Activated CD4-positive, alpha-beta T cell treated with anti-CD3 and anti-CD28 coated beads, Interleukin-2, amount 50 U/mL, for 1 hour (primary cell): ENCODE measurements at places on chromosomes 16 and 17.
A peak's percentile ranks its signal among the peaks of the same experiment; 100 is the strongest.

GRCh38 chr17:65572581-65573281 lies 11.3 kb upstream of the AXIN2 start:
- DNase-seq, result no peak

DNA sequence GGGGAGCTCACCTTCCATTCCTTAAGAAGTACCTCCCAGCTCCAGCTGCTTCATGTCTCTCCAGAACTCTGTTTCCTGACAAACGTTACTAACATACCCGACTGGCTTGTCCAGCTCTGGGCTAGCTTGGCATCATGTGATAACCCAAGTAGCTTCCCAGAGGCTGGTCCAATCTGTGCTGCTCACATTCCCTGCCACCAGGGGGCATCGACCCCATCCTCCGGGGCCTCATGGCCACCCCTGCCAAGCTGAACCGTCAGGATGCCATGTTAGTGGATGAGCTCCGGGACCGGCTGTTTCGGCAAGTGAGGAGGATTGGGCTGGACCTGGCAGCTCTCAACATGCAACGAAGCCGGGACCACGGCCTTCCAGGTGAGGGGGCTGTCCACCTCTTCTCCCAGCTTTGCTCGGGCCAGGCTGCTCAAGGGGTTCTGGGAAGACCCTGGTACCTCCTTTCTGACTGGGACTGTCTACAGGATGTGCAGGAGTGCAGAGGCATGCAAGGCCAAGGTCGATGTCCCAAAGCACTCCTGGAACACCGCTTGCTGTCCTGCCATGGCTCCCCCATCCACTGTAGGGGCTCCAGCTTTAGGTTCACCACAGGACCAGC lies 7.6 kb downstream of the EPX start:
- DNase-seq, result peak; percentile 54

DNA sequence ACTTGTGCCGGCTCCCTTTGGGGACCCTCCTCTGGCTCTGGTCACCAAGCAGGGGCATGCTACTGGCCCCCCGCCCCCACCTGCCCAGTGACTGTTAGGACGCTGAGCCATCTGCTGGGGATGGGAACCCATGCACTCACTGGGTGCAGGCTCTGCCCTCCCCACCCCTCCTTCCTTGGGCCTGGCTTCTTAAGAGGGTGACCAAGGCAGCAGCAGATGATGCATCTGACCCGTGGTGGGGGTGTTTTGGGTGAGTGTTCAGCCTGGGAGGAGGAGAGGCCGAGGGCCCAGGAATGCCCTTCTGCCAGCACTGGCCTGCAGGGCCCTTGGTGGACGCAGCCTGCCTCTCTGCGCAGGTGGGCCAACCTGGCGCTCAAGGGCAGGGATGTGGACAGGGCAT lies 19.2 kb upstream of the MTSS2 start:
- DNase-seq, result no peak

GRCh38 chr16:10009684-10010083 lies 172.5 kb downstream of the GRIN2A start:
- DNase-seq, result no peak

DNA sequence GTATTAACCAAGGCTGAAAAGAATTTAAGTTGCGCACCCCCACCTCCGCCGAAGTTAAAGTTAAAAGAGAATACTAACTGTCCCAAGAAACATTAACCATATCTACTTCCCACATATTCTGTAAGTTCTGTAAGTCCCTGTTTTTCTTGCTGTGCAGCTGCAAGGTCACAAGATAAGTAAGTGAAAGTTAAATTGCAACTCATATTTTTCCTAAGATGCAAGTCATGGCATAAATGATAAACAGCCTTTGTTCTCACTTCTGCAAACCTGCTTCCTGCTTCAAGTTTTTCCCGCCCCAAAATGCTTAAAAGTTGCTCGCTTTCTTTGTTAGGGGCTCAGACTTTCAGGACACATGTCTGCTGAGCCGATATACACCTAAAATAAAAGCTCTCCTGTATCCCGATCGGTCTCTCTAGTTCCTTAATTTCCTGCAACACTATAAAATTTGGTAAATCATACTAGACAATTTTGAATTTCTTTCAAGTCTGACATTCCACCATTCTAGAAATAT lies 32.6 kb upstream of the ABCA9 start:
- no peak for DNase-seq

GRCh38 chr17:79666111-79666510 lies 55.3 kb upstream of the RBFOX3 start:
- DNase-seq, result no peak

DNA sequence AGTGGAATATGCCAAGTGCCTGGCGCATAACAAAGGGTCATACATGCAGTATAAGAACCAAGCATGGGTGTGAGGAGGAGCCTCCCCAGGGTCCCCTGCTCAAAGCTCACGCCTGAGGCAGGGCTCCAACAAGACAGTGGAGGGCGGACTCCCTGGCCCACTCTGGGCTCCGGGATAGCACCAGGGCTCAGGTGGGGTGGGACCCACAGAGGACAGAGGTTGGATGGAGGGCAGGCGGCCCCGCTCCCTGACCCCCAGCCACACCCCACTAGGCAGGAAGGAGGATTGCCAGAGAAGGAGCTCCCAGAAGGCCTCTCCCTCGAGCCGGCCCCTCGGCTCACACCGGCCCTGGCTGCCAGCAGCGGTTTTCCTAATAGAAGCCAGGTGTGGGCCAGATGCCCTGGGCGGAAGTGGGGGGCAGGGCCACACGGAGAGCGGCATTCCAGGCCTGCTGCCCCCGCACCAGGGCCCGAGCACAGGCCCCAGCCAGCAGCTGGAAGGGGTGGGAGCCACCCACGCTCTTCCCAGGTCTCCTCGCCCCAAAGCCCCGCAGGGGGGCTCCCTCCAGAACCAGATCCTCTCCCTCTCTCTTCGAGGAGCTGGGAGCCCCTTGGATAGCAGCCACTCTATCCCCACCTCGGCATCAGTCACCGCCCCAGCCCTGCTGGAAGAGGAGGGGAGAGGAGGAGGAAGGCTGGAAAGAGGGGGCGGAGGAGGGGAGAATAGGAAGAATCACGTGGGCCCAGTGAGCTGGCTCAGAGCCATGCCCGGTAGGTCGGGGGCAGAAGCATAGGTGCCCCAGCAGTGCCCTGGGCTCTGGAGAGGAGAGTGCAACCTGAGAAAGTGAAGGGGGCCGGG lies 21.0 kb downstream of the VASN start:
- DNase-seq, result no peak

GRCh38 chr17:57356719-57357391 lies 100.5 kb downstream of the MSI2 start:
- no peak for DNase-seq

DNA sequence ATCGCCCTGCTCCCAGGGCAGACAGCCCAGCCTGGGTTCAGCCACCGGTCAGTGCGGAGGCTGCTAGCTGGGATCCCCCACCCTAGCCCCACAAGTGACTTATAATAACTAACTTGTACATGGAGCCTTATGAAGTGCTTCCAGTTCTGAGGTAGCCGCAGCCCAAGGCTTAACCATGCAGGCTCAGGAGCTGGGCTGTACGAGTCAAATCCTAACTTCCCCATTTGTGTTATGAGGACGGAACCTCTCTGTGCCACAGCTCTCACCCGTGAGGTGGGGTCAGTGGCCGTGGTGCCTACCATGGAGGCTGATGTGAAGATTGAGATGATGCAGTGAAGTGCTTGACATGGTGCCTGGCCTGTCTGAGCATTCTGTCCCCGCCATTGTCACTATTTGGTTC lies 27.8 kb upstream of the GOSR2 start:
- no peak for DNase-seq

DNA sequence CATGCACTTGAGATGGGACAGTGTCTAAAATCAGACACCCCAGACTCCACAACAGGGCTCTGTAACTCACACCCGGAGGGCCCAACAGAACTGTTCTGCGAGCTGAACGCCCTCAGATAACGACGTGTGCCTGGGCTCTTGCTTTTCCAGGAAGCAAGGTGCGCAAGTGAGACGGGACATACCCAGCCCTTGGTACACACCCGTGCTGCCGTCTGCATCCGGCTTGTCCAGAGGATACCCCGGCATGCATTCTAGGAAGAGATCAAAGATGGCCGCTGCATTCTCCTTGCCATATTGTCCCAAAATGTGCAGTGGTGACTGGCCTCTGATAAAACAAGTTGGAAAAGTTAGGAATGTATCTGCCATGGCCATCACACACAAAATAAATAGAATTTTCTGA lies 29.4 kb downstream of the CYB5D2 start:
- no peak for DNase-seq

DNA sequence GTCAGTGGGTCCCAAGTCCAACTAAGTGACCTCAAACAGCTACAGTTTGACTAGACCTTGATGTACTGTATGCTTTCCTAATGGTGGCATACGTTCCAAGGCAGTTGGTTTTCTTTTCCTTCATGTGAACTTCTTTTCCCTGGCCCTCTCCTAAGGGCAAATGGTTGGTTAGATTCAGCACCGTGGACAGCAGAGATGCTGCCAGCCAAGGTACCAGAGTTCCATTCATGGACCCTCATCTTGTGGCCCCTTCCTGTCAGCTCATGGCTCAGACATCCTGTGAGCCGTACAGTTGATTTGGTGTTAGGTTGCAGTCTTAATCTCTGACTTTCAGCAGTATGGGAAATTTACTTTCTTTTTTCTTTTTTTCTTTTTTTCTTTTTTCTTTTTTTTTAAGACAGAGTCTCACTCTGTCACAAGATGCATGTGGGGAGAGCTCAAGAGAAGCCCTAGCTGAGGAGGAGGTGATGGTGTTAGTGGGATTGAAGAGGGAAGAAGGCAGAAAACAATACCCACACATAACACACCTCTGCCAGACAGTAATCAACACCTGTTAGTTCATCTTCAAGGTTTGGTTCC lies 122.4 kb downstream of the USP31 start:
- DNase-seq, result no peak

DNA sequence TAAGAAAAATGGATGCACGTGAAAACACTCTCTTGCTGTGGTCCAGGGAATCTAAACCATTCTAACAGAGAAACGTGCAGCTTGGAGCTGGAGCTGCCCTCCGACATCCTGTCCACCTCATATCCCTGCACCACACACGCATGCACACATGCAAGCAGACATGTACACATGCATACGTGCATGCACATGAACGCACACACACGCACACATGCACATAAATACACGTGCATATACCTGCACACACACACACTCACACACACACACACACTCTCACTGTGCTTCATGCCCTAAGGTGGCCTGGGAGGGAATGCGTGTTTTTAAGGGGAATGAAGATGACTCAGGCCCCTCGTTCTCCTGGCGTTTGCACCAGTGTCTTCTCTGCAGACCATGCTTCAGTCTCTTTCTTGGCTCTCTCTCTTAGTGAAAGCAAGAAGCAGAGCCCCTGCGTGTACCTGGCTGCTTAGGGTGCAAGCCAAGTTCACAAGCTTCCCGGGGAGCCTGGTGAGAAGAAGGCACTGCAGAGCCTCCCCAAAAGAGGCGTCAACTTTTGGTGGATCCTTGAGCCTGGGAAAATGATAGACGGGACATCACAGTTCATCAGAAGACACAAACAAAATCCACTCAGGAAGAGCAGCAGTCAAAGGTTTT lies 72.8 kb downstream of the GOSR1 start:
- no peak for DNase-seq

DNA sequence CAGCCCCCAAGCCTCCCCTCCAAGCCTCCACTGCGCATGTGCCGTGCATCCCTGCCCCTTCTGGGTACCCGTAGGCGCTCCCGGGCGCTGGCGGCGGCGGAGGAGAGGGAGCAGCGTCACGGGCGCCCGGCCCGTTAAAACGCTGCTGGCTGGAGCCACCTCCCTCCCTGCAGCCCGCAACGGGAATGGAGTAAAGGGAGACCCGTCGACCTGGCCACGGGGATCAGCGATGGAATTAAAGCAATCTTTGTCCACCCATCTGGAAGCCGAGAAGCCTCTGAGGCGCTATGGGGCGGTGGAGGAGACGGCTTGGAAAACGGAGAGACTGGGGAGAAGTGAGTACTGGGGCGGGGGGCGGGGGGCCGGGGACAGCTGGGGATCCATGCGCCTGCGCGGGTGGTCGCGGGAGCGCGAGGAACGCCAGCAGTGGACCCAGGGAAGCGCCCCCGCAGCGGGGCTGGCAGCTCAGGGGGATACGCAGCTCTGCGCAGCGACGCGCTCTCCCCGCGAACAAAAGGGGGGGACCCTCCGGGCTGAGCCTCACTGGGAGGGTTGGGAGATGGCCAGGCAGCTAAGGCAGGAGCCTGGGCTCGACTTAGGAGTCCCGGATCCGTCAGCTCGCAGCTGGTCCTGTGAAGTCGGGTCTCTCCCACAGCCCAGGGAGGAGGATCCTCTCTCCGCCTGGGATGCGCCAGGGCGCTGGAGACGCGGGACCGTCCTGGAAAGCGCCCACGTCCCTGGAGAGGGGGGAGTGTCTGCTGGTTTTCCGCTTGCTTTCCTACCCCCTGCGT lies at the start of gene BMERB1:
Gene BMERB1, plus strand, starts transcription at position 164 of the 791 bp plus-strand sequence. Its CDS starts 66 bp downstream, at position 230.
- DNase-seq, result peak; percentile 36

DNA sequence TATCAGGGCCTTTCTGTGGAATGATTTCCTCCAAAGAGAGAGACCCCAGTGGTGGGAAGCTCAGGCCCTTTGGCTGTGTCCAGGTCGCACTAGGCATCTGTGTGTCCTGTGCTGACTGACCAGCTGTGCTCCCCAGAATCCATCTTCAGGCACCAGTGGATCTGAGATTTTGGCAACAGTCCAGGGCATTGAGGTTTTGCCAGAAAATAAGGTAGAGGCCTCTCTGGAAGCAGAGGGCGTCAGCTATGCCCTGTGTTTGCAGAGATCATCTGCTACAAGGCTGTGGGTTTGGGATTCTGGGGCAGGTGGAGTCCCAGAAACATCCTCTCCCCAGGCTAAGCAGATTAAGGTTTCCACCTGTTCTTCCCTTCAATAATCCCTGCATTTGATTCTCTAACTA lies 57.5 kb upstream of the TOB1 start:
- DNase-seq, result no peak

DNA sequence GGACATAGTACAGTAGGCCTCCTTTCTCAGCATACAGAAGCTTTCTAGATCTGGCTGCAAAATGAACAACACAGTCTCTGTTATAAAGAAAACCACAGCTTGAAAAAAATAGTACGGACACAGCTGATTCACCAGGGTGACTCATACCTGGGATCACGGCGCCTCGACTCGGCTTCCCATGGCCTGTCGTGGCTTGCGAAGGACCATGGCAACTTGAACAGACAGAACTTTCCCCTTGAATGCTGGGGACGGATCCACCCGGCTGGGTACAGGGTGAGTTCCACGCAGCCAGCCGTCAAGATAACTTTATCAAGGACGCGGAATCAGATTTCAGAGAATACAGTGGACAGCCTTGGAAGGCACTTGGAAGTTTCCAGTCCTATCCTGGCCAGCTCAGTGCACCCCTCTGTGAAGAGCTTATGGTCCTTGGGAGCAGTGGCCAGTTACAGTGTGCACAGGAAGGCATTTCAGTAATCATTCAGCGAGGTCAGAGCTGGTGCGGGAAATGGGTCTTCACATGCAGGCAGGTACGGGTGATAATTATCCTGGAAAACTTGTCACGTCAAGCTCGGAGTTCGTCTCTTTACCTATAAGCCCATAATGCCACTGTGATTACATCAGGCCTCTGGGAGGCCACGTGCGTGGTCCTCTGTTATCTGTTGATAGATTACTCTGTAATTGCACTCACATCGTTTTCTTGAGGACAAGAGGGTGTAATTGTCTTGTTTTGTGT lies 57.9 kb upstream of the MAF start:
- DNase-seq, result no peak
